ENCODE measurements at places on chromosomes 16 and 17.

DNA sequence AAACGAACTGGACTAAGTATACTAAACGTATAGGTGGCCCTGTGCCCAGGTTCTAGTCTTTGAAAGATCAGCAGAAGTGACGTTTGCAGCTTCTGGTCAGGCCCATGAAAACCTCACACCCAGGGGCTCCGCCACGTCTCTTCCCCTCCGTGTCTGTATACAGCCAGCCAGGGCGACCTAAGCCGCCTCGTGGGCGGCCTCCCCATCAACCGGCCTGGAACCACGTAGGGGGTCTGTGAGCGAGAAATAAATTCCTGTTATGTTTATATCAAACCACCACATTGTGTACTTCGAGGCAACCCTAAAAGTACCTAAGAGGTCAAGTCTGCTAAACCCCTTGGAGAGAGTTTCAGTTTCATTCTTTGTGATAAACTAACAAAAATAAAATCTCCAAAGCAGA lies 6.8 kb downstream of the TK1 start:
- no peak for DNase-seq

GRCh38 chr17:16052486-16052885 lies 52.9 kb downstream of the TTC19 start:
- DNase-seq, result no peak

DNA sequence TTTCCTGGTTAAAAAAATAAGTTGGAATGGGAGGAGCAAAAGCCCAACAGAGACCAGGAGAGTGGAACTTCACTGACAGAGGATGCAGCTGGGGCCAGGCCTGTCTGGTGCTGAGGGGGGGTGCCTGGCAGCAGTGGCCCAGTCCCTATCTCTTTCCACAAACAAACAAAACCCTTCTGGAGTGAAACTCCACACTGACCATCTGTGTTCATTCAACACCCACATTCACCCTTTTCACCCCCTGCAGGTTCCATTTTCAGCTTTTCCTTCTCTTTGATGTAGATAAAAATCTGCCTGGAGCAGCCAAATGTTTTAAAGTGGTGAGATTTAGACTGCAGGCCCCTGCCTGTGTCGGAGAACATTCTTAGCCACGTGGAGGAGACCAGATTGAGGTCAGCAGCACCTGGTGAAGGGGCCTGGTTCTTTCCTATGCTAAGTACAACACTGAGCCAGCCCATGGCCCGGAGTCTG lies 161.4 kb upstream of the CDH11 start:
- DNase-seq, result no peak

GRCh38 chr16:13333336-13333735 lies 431.9 kb downstream of the SHISA9 start:
- no peak for DNase-seq

GRCh38 chr16:58883131-58883530 lies 149.0 kb upstream of the GOT2 start:
- no peak for DNase-seq

DNA sequence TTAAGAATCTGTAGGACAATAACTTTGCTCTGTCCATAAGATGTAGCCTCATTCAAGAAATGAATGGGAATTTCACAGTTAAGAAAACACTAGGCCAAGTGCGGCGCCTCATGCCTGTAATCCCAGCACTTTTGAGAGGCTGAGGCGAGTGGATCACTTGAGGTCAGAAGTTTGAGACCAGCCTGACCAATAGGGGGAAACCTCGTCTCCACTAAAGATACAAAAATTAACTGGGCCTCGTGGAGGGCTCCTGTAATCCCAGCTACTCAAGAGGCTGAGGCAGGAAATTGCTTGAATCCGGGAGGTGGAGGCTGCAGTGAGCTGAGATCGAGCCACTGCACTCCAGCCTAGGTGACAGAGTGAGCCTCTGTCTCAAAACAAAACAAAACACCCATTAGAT lies 19.9 kb upstream of the RSL1D1 start:
- no peak for DNase-seq

- DNase-seq, result no peak
Observed at GRCh38 chr17:53475002-53475401, 347.7 kb upstream of the KIF2B start.

GRCh38 chr16:26149364-26150190 lies 457.8 kb downstream of the HS3ST4 start:
- no peak for DNase-seq

- no peak for DNase-seq
Observed at GRCh38 chr17:49928837-49929475, 40.0 kb upstream of the DLX4 start.

GRCh38 chr16:12002447-12003006 lies 26.0 kb downstream of the SNX29 start:
- peak; percentile 27 for DNase-seq

DNA sequence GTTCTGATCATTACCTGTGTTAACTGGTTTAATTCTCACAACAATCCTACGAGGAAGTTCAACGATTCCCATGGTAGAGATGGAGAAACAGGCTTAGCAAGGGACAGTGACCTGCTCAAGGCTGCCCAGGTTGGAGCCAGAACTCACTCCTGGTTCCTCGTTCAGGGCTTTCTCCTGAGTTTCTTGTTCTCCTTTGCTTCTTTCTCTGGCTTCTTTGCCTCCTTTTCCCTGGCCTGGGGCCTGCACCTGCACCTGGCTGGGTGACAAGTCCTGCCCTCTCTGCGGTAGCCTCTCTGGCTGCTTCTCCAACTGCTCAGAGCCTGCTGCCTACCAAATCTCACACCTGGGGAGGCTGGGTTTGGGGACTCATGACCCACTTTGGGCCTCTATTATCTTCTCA lies 2.8 kb downstream of the CCL22 start:
- no peak for DNase-seq

GRCh38 chr16:4093495-4094126 lies 22.6 kb downstream of the ADCY9 start:
- no peak for DNase-seq

DNA sequence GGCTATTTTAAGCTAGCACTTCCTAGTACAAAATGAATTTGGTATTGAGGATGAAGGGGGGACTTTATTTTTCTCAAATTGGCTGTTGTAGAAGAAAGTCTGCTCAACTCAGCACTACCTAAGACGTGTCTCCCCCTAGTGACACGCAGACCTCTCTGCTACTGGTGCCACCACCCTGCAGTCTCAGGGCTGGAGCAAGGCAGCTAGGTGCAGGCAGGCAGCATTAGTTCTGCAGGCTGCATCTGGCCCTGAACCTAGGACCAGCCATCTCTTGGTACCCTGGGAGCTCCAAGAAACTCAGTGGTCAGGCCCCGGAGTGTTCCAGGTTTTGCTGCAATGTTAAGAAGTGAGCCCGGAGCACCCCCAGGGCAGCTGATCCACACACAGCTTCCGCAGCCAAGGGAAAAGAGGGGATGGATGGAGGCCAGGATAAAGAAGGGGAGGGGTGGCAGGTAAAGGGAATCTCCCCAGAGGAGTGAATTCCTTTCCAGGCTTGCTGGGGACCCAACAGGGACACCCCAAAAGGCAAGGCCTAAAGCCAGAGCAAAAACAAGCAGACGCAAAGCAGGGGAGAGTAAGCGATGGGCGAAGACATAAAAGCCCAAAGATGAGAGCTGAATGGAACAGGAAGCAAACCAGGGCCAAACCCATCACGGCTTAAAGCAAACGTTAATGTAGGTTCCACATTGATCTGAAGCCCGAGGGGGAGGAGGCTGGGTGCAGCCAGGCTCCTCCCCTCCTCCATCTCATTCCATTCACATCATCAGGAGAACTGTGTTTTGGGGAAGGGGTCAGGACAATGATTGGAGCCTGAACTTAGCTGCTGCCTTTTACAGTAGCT lies 200.5 kb downstream of the ZFHX3 start:
- peak; percentile 23 for DNase-seq

DNA sequence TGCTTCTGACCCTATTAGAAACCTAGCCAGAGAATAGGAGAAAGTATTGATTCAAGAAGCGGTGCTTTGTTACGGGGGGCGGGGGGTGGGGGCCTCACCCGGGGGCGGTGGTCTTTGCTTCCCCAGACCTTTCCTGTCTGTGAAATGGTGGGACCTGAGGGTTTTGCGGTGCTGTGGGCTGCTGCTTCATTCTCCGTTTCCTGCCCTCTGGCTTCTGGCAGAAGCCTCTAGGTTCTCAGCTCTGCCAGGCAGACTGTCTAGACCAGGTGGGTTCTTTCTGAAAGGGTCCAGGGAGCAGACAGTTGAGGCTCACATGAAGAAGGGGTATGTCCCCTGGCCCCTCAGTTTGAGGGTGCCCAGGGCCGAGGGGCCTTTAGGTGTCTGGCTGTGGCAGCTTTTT lies 14.0 kb downstream of the GSE1 start:
- no peak for DNase-seq

- no peak for DNase-seq
Observed at GRCh38 chr17:82887255-82888164, 47.7 kb upstream of the ZNF750 start.

DNA sequence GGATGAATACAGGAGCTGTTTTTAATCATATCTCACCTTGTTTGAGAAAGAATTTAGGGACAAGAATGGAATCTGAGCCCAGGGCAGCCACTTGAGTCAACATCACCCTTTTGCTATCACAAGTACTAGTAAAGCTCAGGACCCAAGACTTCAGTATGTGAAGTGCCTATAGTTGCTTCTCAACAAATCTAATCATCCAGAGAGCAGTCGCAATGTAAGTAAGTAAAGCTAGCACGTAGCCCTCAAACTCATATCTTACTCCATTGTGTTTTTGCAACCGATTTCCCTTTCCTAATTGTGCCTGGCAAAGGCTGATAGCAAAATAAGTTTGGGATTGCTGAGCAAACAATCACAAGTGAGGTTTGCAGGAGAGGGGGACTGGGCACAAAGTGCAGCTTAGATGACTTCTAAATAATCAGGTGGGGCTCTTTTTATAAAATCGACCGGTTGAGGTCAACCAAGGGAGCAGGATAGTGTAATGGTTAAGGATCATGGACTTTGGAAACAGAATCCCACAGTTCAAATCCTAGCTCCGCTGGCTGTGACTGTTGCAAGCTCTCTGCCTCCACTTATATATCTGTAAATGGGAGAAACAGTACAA lies 13.0 kb downstream of the TOB1 start:
- no peak for DNase-seq

DNA sequence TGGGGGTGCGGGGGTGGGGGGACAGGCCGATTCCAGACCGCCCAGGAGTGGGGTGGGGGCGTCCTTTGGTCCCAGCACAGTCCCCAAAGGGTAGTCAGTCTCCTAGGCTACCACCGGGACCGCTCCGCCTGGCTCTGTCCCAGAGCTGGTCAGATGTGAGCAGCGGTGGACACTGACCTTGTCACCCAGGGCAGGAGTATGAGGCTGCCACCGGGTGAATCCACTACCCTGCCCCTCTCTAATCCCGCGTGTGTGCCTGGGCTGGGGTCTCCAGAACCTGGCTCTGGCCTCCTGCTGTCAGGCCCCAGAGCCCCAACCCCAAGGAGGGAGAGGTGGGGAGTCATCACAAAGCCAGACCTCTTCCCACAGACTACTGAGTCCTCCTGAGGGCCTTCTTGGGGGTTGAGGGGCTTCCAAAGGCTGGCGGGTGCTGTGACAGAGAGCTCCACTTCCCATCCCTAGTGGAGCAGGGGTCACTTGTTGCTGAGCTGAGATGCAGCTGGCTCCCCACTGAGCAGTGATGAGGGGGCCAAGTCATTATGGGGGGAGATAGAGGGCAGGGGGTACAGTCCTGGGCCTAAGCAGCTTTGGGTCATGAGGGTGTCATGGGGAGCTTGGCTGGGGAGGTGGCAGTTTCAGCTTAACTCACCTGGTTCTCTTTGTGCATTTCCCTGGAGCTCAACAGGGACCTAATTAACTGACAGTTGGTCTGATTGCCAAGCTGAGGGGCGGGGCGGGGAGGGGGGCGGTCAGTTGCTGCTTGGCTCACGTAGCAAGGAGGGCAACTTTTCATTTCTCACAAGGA lies 1.2 kb downstream of the PPP1R1B start:
- DNase-seq, result no peak

- no peak for DNase-seq
Observed at GRCh38 chr17:49249292-49249794, 18.8 kb upstream of the PHOSPHO1 start.
